ENCODE measurements at places on chromosomes 1 and 21.

GRCh38 chr1:173248247-173248940, 41.3 kb upstream of the TNFSF4 start:
- DNase-seq: no peak

DNA sequence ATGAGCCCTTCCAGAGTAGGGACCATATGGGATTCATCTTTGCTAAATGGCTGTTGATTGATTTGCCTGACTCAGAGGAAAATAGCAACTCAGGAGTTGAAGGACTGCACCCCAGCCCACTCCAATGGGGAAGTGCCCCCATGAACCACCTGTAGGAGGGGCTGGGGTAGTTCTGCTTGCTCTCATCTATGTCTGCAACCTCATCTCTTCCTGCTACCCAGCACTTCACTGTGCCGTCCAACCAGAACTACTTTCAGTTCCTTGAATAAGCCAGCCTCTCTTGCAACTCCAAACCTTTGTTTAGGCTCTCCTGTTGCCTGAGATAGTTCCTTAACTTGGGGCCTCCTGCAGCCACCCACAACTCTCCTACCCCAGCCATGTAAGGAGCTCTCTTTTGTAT, 26.6 kb downstream of the BEND5 start:
- DNase-seq: no peak

- DNase-seq: no peak
These were observed 484.8 kb downstream of the PTPRC start for GRCh38 chr1:199123615-199124014.

DNA sequence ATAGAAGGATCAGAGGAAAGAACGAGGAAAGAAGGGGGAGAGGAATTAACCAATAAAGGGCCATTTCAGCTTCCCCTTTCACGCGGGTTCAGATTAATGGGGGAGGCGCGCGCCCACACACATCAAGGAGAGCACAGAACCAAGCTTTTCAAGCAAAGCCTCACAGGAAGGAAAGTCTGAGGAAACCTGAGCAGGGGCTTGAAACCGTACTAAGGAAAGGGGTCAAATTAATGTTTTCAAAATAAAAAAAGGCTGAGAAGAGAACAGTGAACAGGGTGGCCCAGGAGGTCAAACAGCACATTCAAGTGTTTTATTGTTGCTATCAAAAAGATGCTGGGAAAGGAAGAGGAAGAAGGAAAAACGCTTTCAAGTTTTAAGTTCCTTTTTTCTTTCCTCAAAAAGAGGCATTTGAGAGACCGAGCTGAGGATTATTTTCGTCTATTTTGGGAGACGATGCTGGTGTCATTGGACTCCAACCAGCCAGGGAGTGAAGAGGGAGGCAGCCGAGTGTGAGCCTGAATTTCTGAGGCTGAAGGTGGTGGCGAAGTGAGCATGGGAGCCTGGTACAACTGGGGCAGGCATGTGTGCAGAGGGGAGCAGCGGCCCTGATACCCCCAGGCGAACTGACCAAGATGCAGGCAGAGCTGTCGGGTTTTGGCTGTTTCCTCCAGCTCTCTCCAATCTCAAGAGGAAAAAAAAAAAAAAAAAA, 88.4 kb downstream of the PROX1 start:
- no peak for DNase-seq

GRCh38 chr1:11072216-11072917, 12.5 kb upstream of the SRM start:
- DNase-seq: no peak

- no peak for DNase-seq
These were observed 15.3 kb downstream of the SF3A3 start for GRCh38 chr1:37974567-37974966.

DNA sequence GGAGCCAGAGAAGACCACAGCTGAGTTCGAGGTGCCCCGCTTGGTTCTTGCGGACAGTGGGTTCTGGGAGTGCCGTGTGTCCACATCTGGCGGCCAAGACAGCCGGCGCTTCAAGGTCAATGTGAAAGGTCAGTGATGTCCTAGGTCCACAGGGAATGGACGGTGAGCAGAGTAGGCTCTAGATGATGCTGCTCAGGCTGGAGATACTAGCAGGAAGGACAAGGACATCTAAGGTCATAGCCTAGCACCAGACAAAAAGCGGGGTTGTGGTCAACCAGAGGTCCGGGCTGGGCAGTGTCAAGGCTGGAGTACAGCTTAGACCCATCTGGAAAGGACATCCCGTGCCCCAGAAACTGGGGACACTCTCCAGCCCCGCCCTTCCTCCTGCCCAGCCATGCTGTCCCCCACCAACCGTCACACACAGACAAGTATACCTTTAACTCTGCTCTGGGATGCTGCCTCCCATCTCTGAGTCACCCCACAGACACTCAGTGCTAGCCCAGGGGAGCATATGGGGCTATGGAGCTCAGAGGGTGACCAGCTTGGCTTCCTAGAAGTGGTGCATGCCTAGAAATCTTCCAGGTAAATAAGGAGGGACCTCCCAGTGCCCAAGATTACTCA, 8.7 kb downstream of the TIE1 start:
- DNase-seq: no peak

DNA sequence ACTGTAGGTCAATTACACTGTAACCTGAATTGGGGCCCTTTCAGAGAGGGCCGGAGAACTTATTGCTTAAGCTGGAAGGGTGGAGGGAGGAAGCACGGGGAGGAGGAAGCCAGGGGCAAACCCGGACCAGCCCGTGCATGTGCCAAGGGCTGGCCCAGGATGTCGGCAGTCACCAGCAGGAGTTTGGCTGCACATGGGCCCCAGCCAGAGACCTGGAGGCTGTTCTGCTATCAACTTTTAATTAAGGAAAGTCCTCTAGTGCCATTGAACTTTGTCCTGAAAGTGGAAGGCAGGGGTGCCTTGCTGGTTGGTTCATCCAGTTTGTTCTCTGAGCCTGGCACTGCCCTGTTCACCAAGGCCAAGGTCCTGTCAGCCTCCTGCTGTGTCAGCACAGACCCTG, 200.8 kb upstream of the VAMP3 start:
- no peak for DNase-seq

DNA sequence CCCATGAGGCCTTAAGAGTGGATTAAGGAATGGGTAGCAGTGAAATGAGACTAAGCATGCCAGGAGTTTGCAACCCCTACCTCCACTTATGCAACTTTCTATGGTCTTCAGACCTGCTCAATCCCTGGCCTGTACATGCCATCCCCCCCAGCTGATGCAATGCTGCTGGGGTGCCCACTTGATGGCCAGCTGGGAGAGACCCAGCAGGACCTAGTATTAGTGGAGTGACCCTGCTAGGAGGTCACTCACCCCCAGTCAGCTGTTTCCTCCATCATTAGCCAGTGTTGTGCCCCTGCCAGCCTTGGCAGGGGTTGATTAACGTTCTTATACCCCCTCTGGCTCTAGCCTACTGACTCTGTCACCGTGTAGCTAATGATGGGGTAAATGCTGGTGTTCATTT, 236.6 kb downstream of the DYRK1A start:
- no peak for DNase-seq

GRCh38 chr1:44328671-44329416, 26.2 kb downstream of the ERI3 start:
- DNase-seq: no peak

DNA sequence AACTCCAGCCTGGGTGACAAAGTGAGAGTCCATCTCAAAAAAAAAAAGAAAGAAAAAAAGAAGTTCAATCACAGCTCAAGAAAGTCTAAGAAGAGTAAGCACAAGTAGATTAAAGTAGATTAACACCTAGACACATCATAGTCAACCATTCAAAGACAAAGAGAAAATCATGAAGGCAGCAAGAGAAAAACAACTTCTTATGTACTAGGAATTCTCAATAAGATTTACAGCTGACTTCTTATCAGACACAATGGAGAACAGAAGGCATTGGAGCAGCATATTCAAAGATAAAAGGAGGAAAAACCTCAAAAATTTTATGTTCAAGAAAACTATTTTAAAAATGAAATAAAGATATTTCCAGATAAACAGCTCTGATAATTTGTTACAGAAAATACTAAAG, 147.3 kb downstream of the LBR start:
- DNase-seq: no peak

GRCh38 chr21:27298465-27298864, 331.6 kb upstream of the ADAMTS5 start:
- DNase-seq: no peak

GRCh38 chr1:76289692-76290091, 215.1 kb downstream of the ST6GALNAC3 start:
- no peak for DNase-seq

DNA sequence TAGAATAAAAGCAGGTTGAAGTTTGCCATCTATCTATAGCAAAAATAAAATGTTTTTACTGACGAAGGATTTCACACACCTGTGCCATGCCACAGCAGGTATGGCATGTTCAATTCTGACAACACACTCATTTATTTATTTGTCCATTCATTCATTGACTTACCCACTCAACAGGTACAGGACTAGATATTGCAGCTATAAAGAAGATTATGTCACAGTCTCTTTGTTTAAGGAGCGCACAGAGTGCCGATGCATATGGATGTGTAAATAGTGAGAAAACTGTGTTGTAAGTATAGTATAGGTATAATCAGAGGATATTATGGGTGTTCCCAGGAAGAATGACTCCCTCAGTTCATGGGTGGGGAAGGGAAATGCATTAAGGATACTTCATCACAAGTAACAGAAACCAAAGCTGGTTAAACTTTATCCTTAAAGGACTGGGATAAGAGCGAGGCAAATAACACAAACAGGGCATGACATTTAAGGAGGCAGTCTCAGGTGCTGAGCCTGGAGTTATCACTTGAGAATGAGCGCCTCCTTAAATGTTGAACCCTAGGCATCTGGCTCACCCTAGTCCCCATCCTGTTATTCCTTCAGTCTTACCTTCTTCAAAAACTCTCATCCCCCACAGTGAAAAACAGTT, 7.9 kb upstream of the ZRANB2 start:
- no peak for DNase-seq
